CD4-positive, alpha-beta memory T cell (primary cell): ENCODE measurements at places on chromosomes 7 and 10.

DNA sequence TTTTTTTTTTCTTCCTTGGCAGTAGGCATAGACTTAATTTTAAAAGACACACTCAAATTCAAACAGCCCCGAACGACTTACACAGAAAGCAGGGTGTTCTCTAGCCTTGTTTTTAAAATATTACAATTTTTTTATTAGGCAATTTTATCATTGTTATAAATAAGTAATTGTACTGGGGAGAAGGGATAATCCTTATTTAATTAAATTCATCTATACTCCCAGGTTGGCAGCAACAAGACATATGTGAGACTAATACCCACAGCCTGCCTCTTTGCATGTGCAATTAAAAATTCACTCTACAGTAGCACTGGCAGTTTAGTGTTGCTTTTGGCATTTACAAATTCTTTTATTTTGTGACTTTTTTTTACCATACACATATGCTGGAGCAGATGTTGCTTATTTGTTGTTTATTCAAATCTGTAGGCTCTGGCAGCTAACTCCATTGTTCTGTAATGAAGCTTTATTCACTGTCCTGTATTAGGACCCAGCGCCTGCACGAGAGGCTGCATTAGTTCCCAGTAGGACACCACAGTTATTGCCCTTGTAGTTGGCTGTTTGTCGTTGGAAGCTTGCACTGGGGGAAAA is 84.9 kb upstream of the PPP1R17 start:
- DNase-seq = no peak

- no peak for DNase-seq
Measured at GRCh38 chr7:37445790-37446189, 2.9 kb downstream of the ELMO1 start.

- no peak for DNase-seq
Measured at GRCh38 chr7:85165263-85165662, 21.6 kb downstream of the SEMA3D start.

DNA sequence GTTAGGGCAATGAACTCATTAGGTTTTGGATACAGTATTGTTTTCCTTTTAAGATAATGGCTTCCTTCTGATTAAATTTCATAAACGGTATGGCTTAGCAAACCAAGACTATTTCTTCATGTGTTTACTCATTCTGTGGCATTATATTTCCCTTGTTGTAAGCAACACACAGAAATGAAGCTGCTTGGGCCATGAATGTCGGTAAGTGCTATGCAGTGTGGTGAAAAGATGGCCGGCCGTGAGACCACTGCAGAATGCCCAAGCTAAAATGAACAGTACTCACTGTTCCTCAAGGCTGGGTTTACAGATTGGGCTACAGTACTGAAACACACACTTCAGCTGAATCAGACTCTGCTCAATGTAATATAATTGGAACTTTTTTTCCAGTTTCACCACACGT is 8.1 kb downstream of the APBB1IP start:
- DNase-seq = no peak

- no peak for DNase-seq
Measured at GRCh38 chr7:1264345-1265280, 31.9 kb downstream of the UNCX start.

DNA sequence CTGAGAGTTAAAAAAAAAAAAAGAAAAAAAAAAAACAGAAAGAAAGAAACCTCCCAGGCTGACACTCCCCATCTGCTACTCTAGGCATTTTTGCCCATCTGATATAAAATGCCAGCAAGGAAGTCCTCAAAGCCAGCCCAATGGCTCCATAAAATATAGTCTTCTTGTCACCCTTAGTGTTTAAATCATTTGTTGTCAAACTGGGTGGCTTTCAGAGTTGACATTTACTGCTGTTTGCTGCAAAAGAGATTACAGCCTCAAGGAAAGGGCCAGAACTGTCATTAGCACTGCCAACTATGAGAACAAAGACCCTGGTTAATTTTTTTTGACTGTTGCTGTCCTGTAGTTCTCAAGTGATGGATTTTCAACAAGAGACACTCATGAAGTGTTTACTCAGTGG is 86.5 kb downstream of the TRIL start:
- no peak for DNase-seq

- peak; percentile 48 for DNase-seq
Measured at GRCh38 chr10:92239600-92240288, 51.1 kb downstream of the CPEB3 start.

DNA sequence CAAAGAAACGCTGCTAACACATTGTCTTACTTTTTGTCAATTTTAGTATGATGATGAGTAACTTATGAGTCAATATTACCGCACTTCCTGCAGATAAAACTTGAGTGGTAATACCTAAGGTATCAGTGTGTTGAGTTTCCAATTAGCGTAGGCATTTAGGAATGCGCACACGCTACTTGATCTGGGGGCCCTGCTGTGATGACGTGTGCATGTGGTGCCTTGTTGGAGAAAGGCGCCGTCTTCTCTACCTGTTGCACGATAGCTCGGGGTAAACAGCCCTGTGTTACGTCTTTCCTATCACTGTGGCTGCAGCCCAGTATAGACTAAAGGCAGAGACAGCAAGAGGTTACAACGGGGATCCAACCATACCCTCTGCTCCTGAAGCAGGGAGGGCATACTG is 476.8 kb upstream of the ADARB2 start:
- no peak for DNase-seq

GRCh38 chr10:35563261-35563891 is 41.8 kb upstream of the GJD4 start:
- DNase-seq = peak; percentile 40

DNA sequence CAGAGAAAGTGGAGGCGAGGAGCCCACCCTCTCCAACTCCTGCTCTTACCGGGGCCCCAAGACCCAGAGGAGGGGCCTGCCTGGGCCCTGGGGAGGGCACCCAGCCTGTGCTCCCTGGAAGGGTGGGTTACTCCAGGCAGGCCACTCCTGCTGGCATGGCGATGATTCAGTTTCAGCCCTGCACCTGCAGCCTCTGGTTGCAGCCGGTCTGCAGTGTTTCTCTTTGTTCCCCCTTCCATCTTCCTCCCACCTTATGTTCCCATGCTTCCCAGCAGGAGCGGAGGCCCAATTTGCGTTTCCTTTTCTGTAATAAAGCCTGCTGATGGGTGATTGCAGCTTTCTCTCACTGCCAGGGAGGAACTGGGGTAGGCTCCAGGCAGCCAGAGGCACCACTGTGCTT is 53.2 kb upstream of the FAM20C start:
- no peak for DNase-seq
